Naive thymus-derived CD8-positive, alpha-beta T cell (primary cell): ENCODE measurements at places on chromosomes 3 and 15. TPM values are rescaled to one million over a fixed set of nuclear protein-coding genes. Genes with fewer than 3 reads are reported as not detected.

DNA sequence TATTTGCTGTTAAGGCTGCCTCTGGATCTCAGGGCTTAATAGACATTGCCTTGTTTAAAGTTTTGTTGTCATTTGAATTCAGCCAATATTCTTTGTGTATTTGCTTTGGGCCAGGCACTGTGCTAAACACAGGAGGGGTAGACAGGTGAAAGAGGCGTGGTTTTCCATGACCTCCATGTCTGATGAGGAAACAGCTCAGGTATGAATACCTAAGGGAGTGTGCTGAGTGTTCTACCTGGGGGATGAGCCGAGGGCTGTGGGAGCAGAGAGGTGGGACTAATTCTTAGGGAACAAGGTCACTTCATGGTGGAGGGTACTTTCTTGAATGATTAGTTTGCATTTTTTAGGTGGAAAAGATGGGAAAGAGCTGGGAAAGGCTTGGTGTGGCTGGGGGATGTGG, 108.2 kb downstream of the THSD4 start:
- DNase-seq, result no peak

GRCh38 chr3:172275586-172275985, 172.7 kb downstream of the GHSR start:
- no peak for DNase-seq

GUCA1C gene
- not detected for total RNA-seq

- DNase-seq, result no peak
Observed at GRCh38 chr3:78338405-78338804, 1298.5 kb downstream of the ROBO2 start.

- DNase-seq, result no peak
Observed at GRCh38 chr15:88498996-88499395, 31.5 kb downstream of the MRPS11 start.
